Activated B cell treated with CpG ODN at 0.5 μM for 24 hours (primary cell): ENCODE measurements at places on chromosomes 7 and 10. TPM values are rescaled to one million over a fixed set of nuclear protein-coding genes. Genes with fewer than 3 reads are reported as not detected.

GOLGA7B gene
- 0.04 TPM in 1 of 2 replicates, not detected in the other for total RNA-seq

CACNA2D1 gene
- total RNA-seq: not detected in 2 replicates

GRCh38 chr10:103640436-103641181, 147.1 kb downstream of the NEURL1 start:
- no peaks in the 10 kb centered on the region for H3K27me3 ChIP-seq
- H3K36me3 ChIP-seq: no peaks in the 10 kb centered on the region
- H3K4me1 ChIP-seq: peaks cover 2% of the 10 kb centered on the region

GRCh38 chr7:131076711-131077181, 250.9 kb upstream of the MKLN1 start:
- no peaks in the 10 kb centered on the region for H3K27me3 ChIP-seq
- no peak for DNase-seq
- peaks cover 50% of the 10 kb centered on the region for H3K4me1 ChIP-seq
- H3K36me3 ChIP-seq: peaks cover 45% of the 10 kb centered on the region

GRCh38 chr7:156147104-156147503, 334.8 kb upstream of the SHH start:
- no peaks in the 10 kb centered on the region for H3K4me1 ChIP-seq
- DNase-seq: no peak
- no peak overlapping the region for H3K4me3 ChIP-seq
- no peak overlapping the region for H3K27ac ChIP-seq

GRCh38 chr10:131911451-131911850, 10.6 kb downstream of the PPP2R2D start:
- H3K4me3 ChIP-seq: no peak overlapping the region
- peaks cover 22% of the 10 kb centered on the region for H3K4me1 ChIP-seq
- H3K36me3 ChIP-seq: peaks cover 45% of the 10 kb centered on the region
- no peaks in the 10 kb centered on the region for H3K27me3 ChIP-seq
- DNase-seq: no peak
- no peak overlapping the region for H3K27ac ChIP-seq

- peak; percentile 31 for DNase-seq
- H3K27ac ChIP-seq: no peak overlapping the region
- peaks cover 44% of the 10 kb centered on the region for H3K36me3 ChIP-seq
- H3K27me3 ChIP-seq: no peaks in the 10 kb centered on the region
- peaks cover 4% of the 10 kb centered on the region for H3K4me1 ChIP-seq
Measured at GRCh38 chr10:70115948-70116682, 16.5 kb downstream of the AIFM2 start.

DNA sequence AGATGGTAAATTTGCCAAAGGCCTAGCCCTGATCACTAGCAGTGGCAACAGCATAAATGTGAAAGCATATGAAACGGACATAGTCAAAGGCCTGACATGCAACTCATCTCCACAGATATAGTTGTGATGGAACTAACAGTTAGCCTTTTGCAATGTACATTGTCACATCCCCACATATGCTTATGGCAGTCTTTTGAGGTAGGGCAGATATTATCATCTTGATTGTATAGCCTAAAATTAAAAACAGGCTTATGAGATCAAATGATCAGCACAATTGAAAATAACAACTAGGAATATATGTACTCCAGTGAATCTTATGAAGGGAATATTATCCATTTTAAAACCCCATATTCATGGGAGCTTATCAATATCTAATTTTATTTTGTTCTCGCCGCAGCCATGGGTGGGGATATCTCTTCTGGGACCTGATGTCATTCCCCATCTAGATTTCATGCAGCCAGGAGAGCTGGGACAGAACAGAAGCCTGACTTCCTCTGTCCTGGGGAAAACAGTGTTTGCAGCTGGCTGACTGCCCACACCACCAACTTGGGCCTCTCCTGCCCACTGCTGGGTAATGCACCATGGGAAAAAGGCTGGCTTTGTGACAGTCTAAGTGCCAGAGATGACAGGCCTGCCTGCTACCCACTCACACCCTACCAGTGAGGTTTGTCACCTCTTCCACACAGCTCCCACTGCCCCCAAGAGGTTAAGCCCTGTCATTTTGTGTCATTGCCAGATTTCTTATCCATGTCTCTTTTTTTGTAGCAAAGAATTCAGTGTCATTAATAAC, 180.2 kb upstream of the FZD1 start:
- H3K36me3 ChIP-seq: peaks cover 27% of the 10 kb centered on the region
- H3K27me3 ChIP-seq: no peaks in the 10 kb centered on the region
- H3K4me3 ChIP-seq: no peak overlapping the region
- H3K4me1 ChIP-seq: peaks cover 16% of the 10 kb centered on the region
- peak overlapping the region; percentile 30 for H3K27ac ChIP-seq

SLC16A12 gene
- total RNA-seq: not detected in 2 replicates

- no peak overlapping the region for H3K4me3 ChIP-seq
- DNase-seq: no peak
- H3K4me1 ChIP-seq: no peaks in the 10 kb centered on the region
Measured at GRCh38 chr7:66535414-66536329, 93.0 kb upstream of the KCTD7 start.

- H3K27me3 ChIP-seq: no peaks in the 10 kb centered on the region
- H3K27ac ChIP-seq: no peak overlapping the region
- DNase-seq: no peak
- H3K36me3 ChIP-seq: peaks cover 61% of the 10 kb centered on the region
- peaks cover 21% of the 10 kb centered on the region for H3K4me1 ChIP-seq
Measured at GRCh38 chr7:47389171-47389922, 192.6 kb downstream of the TNS3 start.

- H3K27ac ChIP-seq: no peak overlapping the region
- DNase-seq: no peak
- H3K27me3 ChIP-seq: no peaks in the 10 kb centered on the region
- H3K36me3 ChIP-seq: peaks cover 58% of the 10 kb centered on the region
- no peak overlapping the region for H3K4me3 ChIP-seq
Measured at GRCh38 chr10:12027539-12027938, 15.1 kb downstream of the UPF2 start.

GRCh38 chr7:153454306-153454705, 597.9 kb upstream of the DPP6 start:
- H3K27me3 ChIP-seq: no peaks in the 10 kb centered on the region
- H3K27ac ChIP-seq: no peak overlapping the region

DNA sequence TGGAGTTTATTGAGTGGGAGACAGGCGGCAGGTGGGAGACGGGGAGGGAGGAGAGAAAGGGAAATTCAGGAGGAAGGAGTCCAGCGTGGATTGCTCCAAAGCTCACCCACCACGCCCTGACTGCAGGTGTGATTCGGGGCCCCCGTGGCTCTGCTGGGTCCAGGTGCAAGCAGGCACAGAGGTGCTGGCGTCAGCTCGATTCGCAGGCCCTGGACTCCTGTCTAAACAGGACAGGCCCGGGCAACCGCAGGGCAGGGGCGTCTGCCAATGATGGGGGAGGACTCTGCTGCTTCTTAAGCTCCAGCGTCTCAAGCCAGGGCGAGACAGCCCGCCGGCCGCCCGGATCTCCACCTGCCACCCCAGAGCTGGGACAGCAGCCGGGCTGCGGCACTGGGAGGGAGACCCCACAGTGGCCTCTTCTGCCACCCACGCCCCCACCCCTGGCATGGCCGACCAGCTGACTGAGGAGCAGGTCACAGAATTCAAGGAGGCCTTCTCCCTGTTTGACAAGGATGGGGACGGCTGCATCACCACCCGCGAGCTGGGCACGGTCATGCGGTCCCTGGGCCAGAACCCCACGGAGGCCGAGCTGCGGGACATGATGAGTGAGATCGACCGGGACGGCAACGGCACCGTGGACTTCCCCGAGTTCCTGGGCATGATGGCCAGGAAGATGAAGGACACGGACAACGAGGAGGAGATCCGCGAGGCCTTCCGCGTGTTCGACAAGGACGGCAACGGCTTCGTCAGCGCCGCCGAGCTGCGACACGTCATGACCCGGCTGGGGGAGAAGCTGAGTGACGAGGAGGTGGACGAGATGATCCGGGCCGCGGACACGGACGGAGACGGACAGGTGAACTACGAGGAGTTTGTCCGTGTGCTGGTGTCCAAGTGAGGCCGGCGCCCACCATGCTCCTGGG, at the start of gene CALML3:
Gene CALML3 (plus strand): TSS at position 321 of the 920 bp plus-strand sequence. CDS start 125 bp downstream, at position 446.
- H3K4me1 ChIP-seq: no peaks in the 10 kb centered on the region
- no peak within 1 kb of the TSS for H3K27ac ChIP-seq
- peak; percentile 8 for DNase-seq
- no peak within 1 kb of the TSS for H3K4me3 ChIP-seq
- H3K36me3 ChIP-seq: no peaks in the 10 kb centered on the region

GRCh38 chr10:127408733-127409132, 140.4 kb upstream of the NPS start:
- no peaks in the 10 kb centered on the region for H3K36me3 ChIP-seq
- H3K4me3 ChIP-seq: no peak overlapping the region
- no peaks in the 10 kb centered on the region for H3K27me3 ChIP-seq
- H3K27ac ChIP-seq: no peak overlapping the region
- no peaks in the 10 kb centered on the region for H3K4me1 ChIP-seq

GRCh38 chr10:7547829-7548228, 118.9 kb downstream of the ITIH5 start:
- peaks cover 2% of the 10 kb centered on the region for H3K27me3 ChIP-seq
- no peaks in the 10 kb centered on the region for H3K36me3 ChIP-seq
- H3K4me1 ChIP-seq: no peaks in the 10 kb centered on the region
- no peak overlapping the region for H3K27ac ChIP-seq
- no peak overlapping the region for H3K4me3 ChIP-seq

DNA sequence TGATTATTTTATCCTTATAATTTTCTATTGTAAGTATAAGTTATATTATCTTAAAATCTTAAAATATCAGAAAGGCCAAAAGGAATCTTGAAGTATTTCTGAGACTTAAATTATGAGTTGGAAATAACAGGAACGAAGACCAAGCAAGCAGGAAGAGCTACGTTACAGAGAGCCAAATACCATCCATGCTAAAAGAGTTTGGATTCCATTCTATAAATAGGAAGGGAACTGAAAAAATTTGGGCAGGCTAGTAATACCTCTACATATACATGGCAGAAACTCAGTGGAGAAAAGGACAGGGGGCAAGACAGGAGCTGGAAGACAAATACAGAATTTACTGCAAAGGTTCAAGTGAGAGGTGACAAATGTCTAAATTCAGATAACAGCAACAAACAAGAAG, 16.7 kb downstream of the ITGB1 start:
- no peak overlapping the region for H3K4me3 ChIP-seq
- peaks cover 15% of the 10 kb centered on the region for H3K36me3 ChIP-seq
- H3K27me3 ChIP-seq: no peaks in the 10 kb centered on the region

LIPM gene
- total RNA-seq: not detected in 2 replicates

- H3K36me3 ChIP-seq: no peaks in the 10 kb centered on the region
- DNase-seq: no peak
- H3K4me3 ChIP-seq: no peak overlapping the region
- no peaks in the 10 kb centered on the region for H3K27me3 ChIP-seq
- no peak overlapping the region for H3K27ac ChIP-seq
Measured at GRCh38 chr7:36692456-36692855, 31.8 kb downstream of the AOAH start.

MGMT gene
- total RNA-seq: 22.5 and 25.8 TPM in 2 replicates

GRCh38 chr7:94301024-94301586, 93.6 kb upstream of the COL1A2 start:
- H3K4me1 ChIP-seq: no peaks in the 10 kb centered on the region
- no peaks in the 10 kb centered on the region for H3K36me3 ChIP-seq
- H3K27me3 ChIP-seq: peaks cover 7% of the 10 kb centered on the region
- H3K4me3 ChIP-seq: no peak overlapping the region
- no peak overlapping the region for H3K27ac ChIP-seq

DNA sequence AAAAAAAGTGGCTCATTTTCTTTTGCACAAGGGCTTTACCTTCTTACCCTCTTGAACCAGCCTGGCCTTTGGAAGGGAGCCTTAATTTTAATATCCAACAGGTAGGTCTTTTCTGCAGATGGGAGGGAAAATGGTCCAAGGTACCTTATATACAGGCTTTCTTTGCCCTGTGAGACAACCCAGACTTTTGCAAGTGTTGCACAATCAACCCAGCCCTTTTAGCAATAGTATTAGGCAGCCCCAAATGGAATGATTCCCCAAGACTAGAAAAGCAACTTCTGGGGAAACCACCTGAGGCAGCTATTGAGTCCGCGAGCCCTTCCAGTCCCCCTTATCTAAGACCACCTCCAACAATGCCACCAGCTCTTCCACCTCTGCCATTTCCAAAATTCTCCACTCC, 1138.3 kb downstream of the XPNPEP1 start:
- H3K27me3 ChIP-seq: no peaks in the 10 kb centered on the region
- H3K27ac ChIP-seq: no peak overlapping the region
- no peak for DNase-seq
- no peaks in the 10 kb centered on the region for H3K4me1 ChIP-seq
- H3K36me3 ChIP-seq: no peaks in the 10 kb centered on the region

DNA sequence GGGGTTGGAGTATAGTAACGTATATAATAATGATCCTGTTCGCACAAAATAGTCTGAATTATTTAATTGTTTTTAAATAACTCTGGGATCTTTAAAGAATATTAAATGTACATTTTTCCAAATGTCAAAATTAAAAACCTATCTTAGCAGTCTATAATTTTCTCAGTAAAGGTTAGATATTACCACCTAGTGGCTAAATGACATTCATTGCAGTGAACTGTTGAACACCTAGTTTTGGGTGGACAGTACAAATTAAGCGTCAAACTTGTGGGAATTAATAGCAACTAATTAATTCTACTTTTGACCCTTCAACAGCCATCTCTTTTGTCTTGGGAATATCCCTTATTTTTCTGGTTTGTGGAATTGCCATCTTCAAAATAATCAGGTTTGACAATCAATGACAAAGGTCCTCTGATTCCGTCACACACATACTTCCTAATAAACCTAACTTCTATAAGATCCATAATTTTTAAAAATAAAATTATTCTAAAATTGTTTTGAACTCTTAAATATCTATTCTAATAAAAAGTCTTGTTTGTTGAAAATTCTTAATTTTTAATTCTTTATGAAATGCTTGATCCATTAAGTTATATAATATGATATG, 165.7 kb downstream of the SEMA3D start:
- no peak for DNase-seq
- H3K36me3 ChIP-seq: no peaks in the 10 kb centered on the region
- H3K4me1 ChIP-seq: no peaks in the 10 kb centered on the region
- H3K27me3 ChIP-seq: no peaks in the 10 kb centered on the region

SFXN3 gene
- 9.5 and 9.8 TPM in 2 replicates for total RNA-seq

GRCh38 chr10:73079779-73080541, 16.7 kb downstream of the P4HA1 start:
- no peak overlapping the region for H3K27ac ChIP-seq
- no peak overlapping the region for H3K4me3 ChIP-seq
- H3K4me1 ChIP-seq: peaks cover 15% of the 10 kb centered on the region
- DNase-seq: no peak

TMEM270 gene
- not detected in 2 replicates for total RNA-seq

DNA sequence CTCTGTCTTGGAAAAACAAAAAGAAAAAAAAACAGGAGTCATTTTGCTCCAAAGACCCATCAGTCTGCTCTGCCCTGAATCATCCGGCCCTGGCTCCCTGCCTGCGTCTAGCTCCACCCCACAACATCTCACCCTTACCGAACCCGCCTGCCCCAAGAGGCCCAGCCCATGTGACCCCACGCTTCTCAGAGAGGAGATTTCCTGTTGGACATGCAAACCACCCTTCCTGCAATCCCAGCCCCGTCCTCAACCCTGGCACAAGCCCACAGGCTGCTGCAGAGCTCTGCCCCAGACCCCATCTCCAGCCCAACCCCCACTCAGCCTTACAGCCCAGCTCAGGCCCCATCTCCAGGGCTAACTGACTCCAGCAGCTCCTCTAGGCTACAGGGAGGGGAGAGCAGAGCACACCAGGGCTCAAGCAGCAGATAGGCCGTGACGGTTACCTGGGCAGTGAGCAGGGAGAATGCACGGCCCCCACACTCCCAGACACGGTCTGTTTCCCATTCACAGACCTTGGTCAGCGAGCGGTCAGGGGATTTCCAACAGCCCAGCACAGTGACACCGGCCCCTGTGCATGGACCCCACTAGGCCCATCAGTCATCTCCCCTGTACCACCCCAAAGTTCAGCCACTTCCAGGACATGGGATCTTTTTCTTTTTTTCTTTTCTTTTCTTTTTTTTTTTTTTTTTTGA, 69.9 kb upstream of the GTF2I start:
- peaks cover 20% of the 10 kb centered on the region for H3K4me1 ChIP-seq
- no peak for DNase-seq
- H3K4me3 ChIP-seq: peak overlapping the region; percentile 60
- no peaks in the 10 kb centered on the region for H3K27me3 ChIP-seq
- H3K36me3 ChIP-seq: no peaks in the 10 kb centered on the region
